Astrocyte (in vitro differentiated cells and primary cell): ENCODE measurements at places on chromosomes 6 and 20. TPM values are rescaled to one million over a fixed set of nuclear protein-coding genes. Genes with fewer than 3 reads are reported as not detected.

DNA sequence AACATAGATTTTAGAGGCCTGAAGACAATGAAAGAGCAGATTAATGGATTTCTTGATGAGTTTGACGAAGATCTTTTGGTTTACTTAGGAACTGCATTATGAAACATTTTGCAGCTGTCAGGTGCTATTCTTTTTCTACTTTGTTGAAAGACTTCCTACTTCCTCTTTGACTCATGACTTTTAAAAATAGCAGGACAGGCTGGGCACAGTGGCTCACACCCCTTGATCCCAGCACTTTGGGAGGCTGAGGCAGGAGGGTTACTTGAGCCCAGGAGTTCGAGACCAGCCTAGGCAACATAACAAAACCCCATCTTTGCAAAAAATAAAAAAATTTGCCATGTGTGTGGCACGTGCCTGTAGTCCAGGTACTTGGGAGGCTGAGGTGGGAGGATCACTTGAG, 52.0 kb downstream of the ITCH start:
- H3K4me1 ChIP-seq, result no peaks in the 10 kb centered on the region
- H3K4me3 ChIP-seq, result no peak overlapping the region
- H3K36me3 ChIP-seq, result peaks cover 49% of the 10 kb centered on the region
- no peak overlapping the region for H3K27ac ChIP-seq

Gene SNAP91
- 0.24 and 0.27 TPM in 2 replicates for total RNA-seq

Gene PDE10A
- total RNA-seq, result 5.4 and 7.4 TPM in 2 replicates

DNA sequence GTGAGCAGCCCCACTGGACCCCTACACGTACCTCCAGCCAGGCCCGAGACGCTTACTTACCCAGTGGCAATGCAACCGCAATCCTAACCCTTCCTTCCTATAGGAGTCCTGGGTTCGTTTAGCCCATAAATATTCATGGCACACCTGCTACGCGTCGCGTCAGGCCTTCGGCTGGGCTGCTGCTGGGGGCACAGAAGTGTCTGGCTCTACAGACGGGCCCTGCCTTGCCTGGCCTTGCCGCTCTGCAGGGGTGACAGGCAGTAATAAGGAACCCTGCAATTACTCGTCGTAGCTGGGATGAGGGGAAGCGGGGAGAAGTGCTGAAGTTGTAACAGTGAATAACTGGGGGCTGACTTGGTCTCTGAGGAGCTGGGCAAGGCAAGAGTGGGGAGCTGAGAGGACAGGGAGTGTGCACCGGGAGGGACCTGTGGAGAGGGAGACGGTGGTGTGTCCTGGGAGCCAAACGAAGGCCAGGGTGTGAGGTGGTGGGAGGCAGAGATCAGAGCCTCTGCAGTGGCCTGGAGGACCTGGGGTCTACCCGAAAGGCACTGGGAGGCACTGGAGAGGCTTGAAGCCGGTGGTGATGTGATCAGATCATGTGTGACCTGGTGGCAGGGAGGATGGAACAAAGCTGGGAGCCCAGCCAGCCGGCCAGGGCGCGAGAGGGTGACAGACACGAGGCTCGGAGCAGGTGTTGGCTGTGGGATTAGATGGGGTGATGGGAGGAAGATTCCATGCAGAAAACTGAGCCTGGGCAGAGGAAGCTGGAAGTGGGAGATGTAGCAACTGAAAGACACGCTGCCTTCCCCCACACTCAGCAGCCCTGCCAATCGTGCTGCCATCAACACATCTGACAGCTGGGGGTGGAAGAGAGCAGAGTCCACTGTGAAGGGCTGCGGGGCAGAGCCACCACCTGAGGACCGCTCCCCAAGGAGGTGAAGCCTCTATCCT, 36.4 kb downstream of the PSMG4 start:
- no peak for DNase-seq
- H3K36me3 ChIP-seq, result no peaks in the 10 kb centered on the region
- no peak overlapping the region for H3K4me3 ChIP-seq
- H3K4me1 ChIP-seq, result peaks cover 5% of the 10 kb centered on the region
